Stimulated activated CD4-positive, alpha-beta T cell treated with anti-CD3 and anti-CD28 coated beads, Interleukin-4, amount 100 ng/mL, for 4 hours (primary cell): ENCODE measurements at places on chromosomes 1 and 21.

GRCh38 chr1:178938101-178938958 lies 67.5 kb upstream of the ANGPTL1 start:
- DNase-seq: no peak

- no peak for DNase-seq
Measured at GRCh38 chr1:2190491-2190976, 4.0 kb downstream of the FAAP20 start.

DNA sequence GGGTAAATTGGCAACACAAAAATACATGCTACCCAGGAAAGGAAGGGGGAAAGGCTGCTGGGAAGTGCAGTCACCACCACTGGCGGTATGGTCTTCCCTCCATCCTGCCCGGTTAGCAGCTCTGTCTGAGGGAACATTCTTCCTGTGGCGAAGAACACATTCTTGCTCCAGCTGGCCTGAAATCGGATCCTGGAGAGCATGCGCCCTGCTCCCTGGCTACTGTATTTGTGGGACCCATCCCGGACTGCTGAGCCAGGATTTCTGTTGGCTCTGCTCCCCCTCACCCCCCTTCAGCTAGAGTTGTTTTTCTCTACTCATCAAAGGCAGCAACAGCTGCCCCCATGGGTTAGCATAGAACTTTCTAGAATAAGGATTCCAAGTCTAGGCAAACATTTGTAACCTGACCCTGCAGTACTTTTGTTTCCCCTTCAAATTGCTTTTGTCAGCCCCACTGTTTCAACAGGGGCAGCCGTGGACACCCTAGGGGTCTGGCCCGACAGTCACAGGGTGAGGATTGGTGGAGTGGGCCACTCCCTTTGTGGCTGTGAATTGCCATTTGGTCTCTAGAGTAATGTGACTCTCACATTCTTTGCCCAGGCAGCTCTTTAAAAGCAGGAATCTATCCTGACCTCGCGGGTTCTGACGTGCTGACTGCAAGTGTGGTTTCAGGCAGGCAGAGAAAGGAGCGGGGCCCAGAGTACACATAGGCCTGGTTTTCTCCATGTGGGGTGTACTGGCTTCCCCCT lies 157.7 kb downstream of the TOMM20 start:
- DNase-seq: no peak

DNA sequence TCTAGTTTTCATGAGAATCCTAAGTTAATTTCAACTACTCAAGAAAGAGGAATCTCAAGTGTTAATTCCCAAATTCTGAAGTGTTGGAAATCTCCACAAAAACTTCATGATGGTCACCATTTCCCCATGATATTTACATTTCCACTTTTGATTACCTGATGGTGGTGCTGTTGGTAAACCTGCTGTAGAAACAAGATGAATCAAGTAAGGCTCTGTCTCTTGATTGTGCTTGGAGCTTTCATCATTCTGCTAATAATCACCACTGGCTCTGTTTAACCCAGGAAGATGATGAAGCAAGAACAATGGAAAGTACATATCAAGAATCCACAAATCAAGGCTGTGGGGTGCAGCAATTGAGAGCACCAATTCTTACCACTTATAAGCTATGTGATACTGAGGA lies 77.8 kb downstream of the C4BPA start:
- no peak for DNase-seq

DNA sequence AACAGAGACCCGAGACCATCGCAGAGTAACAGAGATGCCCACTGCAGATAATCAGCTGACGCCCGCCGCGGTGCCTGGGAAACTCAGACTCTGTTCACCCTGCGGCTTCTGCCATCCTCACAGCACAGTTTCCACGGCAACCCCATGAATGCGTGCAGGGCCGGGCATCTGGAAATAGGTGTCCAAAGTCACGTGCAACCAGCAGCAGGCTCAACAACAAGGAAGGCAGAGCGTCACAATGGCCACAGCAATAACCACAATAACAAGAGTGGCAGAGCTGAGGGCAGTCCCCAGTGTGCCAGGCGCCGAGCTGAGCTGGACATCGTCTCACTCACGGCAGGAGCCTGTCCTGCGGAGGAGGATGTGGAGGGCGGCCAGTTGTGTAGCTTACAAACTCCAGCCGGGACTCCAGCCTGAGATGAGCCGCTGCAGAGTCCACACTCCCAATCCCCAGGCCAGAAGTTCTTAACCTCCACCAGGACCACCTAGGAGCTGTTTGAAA lies 102.0 kb downstream of the CRYAA start:
- DNase-seq: no peak
